ENCODE measurements at places on chromosomes 16 and 17.

- DNase-seq, result no peak
Measured at GRCh38 chr17:44988044-44988942, 20.2 kb upstream of the C1QL1 start.

DNA sequence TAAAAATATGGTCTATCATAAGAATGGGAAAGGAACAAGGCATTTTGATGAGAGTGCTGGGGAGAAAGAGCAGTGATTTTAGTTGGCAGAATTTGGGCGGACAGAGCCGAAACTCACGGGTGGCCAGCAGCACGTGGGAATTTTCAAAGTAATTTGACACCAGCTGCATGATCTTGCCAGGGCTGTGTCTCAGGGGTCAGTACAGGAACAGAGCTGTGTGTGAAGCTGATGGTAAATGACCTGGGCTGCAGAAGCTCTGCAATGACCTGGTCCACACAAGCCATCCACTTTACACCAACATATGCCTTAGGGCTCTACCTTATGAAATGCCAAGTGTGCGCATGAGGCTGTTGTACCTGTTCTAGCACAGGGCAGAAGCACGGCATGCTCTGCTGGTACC, 112.0 kb downstream of the ZFHX3 start:
- DNase-seq, result no peak

GRCh38 chr16:81804134-81804610, 25.1 kb downstream of the PLCG2 start:
- no peak for DNase-seq

DNA sequence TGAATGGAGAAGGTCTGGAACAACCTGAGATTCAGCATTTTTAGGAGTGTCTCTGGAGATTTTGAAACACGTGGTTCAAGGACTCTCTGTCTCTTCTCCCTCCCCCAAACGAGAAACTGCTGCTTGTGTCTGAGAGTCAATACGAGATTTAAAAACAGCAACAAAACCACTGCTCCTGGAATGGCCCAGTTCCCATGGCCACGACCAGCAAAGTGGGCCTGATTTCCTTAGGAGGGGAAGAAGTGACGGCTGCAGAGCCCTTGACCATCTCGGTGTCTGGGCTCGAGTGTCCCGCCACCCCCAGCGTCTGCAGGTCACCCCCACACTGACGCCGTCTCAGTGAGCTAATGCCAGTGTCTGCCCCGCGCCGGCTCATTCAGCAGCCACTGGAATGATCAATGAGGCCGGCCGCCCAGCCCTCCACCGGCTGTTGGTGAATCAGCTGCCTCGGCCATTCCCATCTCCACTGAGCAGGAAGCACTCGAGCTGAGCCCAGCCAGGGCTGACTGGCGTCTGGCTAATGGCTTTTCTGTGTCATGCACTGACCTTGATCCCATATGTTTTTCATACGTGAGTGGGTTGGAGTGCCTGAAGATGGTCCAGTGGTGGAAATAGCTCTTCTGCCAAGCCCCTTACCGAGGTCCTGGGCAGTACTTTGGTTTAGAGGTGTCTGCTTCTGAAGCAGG, 151.8 kb downstream of the PITPNC1 start:
- peak; percentile 75 for DNase-seq

DNA sequence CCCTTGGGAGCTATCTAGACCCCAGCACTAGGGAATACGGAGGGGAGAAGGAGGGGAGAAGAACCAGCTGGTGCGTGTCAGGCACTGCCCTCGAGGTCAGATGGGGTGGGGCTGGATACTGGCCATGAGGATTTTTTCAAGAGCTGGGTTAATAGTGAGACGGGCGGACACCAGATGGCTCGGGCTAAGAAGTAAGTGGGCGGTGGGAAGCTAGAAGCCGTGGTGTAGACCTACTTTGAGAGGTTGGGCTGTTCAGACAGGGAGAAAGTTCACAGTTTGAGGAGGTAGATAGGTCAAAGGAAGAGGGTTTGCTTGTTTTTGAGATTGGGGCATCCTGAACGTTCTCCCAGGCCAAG, 303.8 kb downstream of the SEC14L1 start:
- DNase-seq, result peak; percentile 52

DNA sequence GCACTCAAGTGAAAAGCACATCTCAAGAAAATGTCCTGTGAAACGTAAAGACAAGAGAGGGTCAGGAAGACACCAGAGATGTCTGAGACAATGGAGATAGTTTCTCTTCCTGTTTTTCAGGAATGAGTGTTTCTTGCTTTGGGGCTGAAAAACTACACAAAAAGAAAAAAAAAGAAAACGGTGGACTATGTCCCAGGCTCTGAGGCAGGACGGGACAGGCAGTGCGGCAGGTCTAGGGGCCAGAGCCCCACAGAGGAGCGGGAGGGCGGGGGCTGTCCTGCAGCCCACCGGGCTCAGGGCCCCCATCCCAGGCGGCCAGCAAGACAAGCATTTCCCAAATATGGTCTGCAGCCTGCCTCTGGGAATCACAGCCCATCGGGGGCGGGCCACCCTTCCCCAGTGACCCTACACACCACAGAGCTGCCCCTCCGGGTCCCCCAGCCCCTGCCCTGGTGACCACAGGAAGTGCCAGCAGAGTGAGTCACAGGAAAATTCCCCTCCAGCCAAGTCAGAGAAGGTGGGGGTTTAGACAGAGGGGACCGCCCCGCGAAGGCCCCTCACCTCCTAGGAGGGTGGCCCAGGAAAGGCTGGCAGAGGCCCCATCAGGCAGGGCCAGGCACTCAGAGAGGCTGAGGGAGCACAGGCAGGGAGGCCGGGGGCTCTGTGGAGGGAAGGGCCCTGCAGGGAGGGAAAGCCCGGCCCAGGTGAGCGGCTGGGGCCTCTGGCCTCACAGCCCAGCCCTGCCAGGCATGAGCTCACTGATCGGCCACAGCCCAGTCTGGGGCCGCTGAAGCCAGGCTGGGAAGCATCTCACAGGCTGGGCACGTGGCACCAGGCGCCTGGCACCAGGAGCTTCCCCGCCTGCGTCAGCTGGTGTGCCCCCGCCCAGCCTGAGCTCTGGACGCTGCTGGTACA, 6.3 kb downstream of the BCAR1 start:
- DNase-seq, result peak; percentile 95

GRCh38 chr17:43673516-43674323, 12.0 kb upstream of the MEOX1 start:
- DNase-seq, result peak; percentile 36

DNA sequence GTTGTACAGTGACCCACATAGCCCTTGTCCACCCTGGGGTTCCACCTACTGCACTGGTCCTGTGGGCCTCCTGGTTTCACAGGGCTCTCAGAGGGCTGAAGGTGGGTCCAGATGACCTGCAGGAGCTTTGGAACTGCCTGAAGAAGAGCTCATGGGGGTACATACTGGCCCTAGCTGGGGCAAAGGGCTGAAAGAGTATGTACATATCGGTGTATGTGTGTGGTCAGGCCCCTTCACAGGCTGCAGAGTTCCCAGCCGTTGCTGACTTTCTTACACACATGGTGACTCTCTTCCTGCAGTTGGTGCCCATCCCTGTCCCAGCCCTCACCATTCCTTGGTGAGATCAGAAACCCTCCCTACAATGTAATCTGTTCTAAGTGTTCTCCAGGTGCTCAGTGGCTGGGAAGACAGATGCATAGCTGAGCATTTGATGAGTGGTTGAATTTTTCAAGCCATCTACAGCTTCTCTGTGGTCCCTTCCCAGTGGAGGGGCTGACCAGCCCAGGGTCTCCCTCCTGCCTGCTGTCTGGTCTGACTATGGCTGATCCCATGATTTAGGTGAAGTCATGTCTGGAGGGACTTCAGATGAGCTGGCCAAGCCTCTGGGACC, 2.4 kb upstream of the NFATC3 start:
- no peak for DNase-seq

DNA sequence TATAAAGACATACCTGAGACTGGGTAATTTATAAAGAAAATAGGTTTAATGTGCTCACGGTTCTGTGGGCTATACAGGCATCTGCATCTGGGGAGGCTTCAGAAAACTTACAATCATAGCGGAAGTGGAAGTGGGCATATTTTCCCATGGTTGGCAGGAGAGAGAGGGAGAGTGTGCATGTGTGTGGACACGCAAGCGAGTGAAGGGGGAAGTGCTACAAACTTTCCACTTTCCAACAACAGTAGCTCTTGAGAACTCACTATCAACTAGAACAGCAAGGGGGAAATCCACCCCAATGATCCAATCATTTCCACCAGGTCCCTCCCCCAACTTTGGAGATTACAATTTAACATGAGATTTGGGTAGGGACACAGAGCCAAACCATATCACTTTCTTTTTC, 11.1 kb downstream of the TAOK1 start:
- no peak for DNase-seq

DNA sequence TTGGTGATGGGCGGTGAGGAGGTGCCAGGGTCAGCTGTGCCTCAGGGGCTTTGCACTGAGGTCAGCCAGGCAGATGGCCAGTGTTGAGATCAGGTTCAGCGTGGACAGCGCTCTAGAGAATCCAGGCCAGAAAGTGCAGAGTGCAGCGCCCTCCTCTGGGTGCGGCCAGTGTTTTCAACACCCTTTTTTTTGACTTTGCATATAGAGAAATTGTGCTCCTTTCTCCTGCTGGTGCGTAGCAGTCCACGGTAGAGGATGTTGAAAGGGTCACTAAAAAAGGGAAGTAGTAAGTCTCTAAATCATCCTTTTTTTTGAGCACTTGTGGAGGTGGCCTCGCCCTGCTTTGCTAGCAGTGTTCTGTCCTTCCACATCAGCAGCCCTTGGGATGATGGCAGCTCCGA, 53.9 kb downstream of the BANP start:
- DNase-seq, result no peak

GRCh38 chr17:72394531-72394930, 273.7 kb downstream of the SOX9 start:
- no peak for DNase-seq

GRCh38 chr16:83940630-83941378, 12.2 kb upstream of the OSGIN1 start:
- no peak for DNase-seq

DNA sequence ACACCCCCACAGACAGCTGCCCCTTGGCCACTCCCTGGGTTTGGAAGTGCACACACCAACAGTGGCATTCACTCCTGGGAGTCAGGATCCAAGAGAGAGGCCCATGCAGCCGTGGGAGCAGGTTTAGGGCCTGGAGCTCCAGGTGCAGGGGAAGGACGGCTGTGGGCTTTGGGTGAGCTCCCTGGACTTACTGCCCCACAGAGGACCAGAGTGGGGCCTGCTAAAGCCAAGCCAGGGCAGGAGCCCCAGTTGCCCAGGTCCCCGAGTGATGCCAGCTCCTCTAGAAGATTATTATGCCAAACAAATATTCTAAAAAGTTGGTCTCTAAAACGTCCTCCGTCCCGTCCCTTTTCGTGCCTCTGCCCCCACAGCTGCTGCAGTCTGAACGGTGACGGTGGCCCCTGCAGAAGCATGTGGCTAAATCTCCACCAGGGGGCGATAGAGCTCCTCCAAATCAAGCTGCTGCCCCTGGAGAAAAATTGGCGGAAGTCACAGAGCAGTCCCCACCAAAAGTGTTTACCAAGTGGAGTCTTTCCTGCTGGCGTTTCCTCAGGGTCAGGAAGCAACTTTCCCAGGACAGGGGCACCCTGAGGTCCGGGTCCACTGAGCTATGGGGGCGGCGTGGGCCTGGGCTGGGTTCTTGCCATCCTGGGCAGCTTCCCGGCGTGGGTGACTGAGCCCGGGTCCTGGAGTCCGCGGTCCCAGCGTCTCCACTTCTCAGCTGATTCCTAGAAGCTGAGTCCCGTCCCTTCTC, 4.2 kb downstream of the ARMC7 start:
- peak; percentile 83 for DNase-seq

DNA sequence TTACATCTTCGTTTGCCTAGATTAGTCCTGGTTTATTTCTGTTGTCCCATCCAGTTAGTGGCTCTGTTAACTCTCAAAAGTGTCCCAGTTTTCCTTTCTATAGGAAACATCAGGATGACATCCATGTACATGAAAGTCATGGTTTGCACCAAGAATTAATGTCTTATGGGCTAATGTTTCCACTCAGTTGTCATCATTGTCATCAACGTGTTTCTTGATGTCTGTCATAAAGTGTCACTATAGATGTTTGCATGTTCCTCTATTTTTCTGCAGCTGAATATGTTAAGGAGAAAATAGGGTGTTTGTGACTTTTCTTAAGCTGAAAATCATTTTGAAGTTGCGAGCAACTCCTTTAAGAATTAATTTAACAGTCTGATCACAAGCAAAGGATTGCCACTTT, 567.0 kb downstream of the TMEM114 start:
- no peak for DNase-seq

- no peak for DNase-seq
Measured at GRCh38 chr16:86707171-86707570, 128.8 kb downstream of the FOXL1 start.

Measured in fibroblast of gingiva (primary cell).